ENCODE measurements at places on chromosomes 6 and 20. TPM values are rescaled to one million over a fixed set of nuclear protein-coding genes. Genes with fewer than 3 reads are reported as not detected.

ARFGEF3 gene
- 1.1 TPM for total RNA-seq

FAM110A gene
- 22.3 TPM for total RNA-seq

COL9A1 gene
- total RNA-seq = 7.6 TPM

HCK gene
- total RNA-seq = not detected

IL17A gene
- total RNA-seq = not detected

PXDC1 gene
- 16.1 TPM for total RNA-seq

LIN28B gene
- 9.8 TPM for total RNA-seq

EDN3 gene
- total RNA-seq = not detected

POM121L2 gene
- total RNA-seq = 0.18 TPM

DNA sequence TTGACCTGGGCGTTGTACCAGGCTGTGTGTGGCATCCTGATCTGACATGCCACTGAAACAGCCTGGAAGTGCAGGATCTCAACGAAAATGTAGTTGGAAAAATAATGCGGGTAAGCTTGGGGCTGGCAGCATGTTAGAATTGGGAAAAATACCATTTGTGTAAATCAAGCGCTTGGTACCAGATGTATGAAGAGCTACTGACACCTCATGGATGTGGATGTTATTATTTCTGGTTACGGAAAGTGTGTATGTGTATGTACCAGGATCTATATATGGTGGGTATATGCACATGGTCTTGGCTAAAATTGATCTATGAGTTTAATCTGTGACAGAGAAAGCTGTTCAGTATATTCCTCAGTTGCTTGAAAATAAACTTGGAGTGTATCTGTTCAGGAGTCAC lies 22.7 kb downstream of the HIVEP1 start:
- H3K4me1 ChIP-seq = peaks cover 22% of the 10 kb centered on the region
- no peak for DNase-seq
- H3K27ac ChIP-seq = no peak overlapping the region
- H3K27me3 ChIP-seq = no peaks in the 10 kb centered on the region
- H3K4me3 ChIP-seq = no peak overlapping the region

GRCh38 chr20:957544-957943 lies 41.4 kb upstream of the ANGPT4 start:
- no peaks in the 10 kb centered on the region for H3K4me1 ChIP-seq
- no peak overlapping the region for H3K4me3 ChIP-seq
- no peak for DNase-seq
- H3K27ac ChIP-seq = no peak overlapping the region

GRCh38 chr6:27866357-27867050 lies 45.7 kb downstream of the OR2B2 start:
- peak overlapping the region; percentile 41 for H3K4me3 ChIP-seq
- H3K27ac ChIP-seq = no peak overlapping the region
- H3K36me3 ChIP-seq = no peaks in the 10 kb centered on the region
- no peaks in the 10 kb centered on the region for H3K27me3 ChIP-seq
- DNase-seq = peak; percentile 61

- H3K27ac ChIP-seq = no peak overlapping the region
- DNase-seq = peak; percentile 10
- H3K27me3 ChIP-seq = no peaks in the 10 kb centered on the region
These were observed 1.5 kb downstream of the DEK start for GRCh38 chr6:18262702-18263417.

GRCh38 chr6:101146389-101146788 lies 247.1 kb upstream of the GRIK2 start:
- no peaks in the 10 kb centered on the region for H3K36me3 ChIP-seq
- no peak overlapping the region for H3K27ac ChIP-seq
- H3K27me3 ChIP-seq = no peaks in the 10 kb centered on the region
- no peaks in the 10 kb centered on the region for H3K4me1 ChIP-seq
- DNase-seq = no peak

- DNase-seq = no peak
- no peak overlapping the region for H3K4me3 ChIP-seq
- peaks cover 19% of the 10 kb centered on the region for H3K4me1 ChIP-seq
- H3K36me3 ChIP-seq = no peaks in the 10 kb centered on the region
- no peak overlapping the region for H3K27ac ChIP-seq
These were observed 20.3 kb upstream of the KCNK16 start for GRCh38 chr6:39342692-39343395.

DNA sequence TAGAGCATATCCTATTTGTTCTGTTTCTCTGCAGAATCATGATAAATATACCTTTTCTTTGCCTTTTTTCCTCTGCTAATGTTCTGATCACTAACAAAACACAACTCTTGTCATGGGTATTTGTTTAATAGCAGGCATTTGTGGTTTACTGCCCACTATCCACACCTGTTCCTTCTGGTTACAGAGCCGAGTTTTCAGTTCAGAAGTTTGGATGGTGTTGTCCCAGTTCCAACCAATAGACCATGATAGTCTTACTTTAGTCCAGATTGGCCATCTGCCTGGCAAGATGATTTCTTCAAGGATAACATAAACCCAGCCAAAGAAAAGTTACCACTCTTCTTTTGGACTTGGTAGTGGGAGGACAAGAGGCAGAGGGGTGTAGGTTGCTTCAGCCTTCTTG lies 211.2 kb downstream of the TFAP2A start:
- H3K4me1 ChIP-seq = no peaks in the 10 kb centered on the region
- no peaks in the 10 kb centered on the region for H3K27me3 ChIP-seq
- no peak overlapping the region for H3K4me3 ChIP-seq
- no peak for DNase-seq

DNA sequence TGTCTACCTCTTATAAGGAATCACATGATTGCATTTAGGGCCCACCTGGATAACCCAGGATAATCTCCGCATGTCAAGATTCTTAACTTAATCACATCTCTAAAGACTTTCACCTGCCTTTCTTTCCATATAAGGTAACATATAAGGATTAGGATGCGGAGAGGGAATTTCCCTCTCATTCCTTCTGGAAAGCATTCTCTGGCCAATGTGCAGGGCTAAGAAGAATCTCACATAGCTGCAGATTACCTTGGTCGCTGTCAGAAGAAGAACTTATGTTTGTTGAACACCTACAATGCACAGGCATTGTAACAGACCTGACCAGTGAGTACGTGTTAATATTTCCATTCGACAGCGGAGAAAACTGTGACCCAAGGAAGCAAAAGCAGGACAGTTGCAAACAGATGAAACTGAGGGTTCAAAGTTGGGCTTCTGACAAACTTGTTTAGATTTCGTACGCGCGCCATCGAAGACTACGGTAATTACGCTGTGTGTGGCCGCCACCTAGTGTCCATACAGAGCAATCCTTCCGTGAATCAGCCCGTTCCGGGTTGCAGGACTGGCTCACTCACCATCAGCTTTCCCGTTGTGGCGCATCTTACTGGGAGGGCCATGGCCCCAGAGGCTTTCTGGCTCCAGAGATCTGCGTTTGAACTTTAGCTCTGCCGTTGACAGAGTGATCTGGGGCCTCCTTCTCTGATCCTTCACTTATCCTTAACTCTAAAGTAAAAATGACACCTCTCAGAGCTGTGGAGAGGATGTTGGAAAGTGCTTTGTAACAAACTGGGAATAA lies 9.5 kb downstream of the C20orf202 start:
- H3K4me3 ChIP-seq = no peak overlapping the region
- no peaks in the 10 kb centered on the region for H3K27me3 ChIP-seq
- no peak overlapping the region for H3K27ac ChIP-seq
- H3K4me1 ChIP-seq = peaks cover 4% of the 10 kb centered on the region

GRCh38 chr6:154157082-154157481 lies 118.0 kb downstream of the OPRM1 start:
- no peaks in the 10 kb centered on the region for H3K36me3 ChIP-seq
- H3K4me1 ChIP-seq = no peaks in the 10 kb centered on the region
- no peak overlapping the region for H3K4me3 ChIP-seq
- H3K27ac ChIP-seq = no peak overlapping the region
- no peak for DNase-seq

- no peaks in the 10 kb centered on the region for H3K27me3 ChIP-seq
- no peak overlapping the region for H3K27ac ChIP-seq
- H3K4me1 ChIP-seq = no peaks in the 10 kb centered on the region
- no peak for DNase-seq
- no peaks in the 10 kb centered on the region for H3K36me3 ChIP-seq
- no peak overlapping the region for H3K4me3 ChIP-seq
These were observed 14.8 kb downstream of the MARCKS start for GRCh38 chr6:113871975-113872374.

GRCh38 chr20:58130581-58130980 lies 97.9 kb downstream of the ANKRD60 start:
- no peak overlapping the region for H3K27ac ChIP-seq
- DNase-seq = peak; percentile 27
- peaks cover 21% of the 10 kb centered on the region for H3K27me3 ChIP-seq
- H3K4me3 ChIP-seq = no peak overlapping the region
- H3K4me1 ChIP-seq = no peaks in the 10 kb centered on the region
- no peaks in the 10 kb centered on the region for H3K36me3 ChIP-seq

DNA sequence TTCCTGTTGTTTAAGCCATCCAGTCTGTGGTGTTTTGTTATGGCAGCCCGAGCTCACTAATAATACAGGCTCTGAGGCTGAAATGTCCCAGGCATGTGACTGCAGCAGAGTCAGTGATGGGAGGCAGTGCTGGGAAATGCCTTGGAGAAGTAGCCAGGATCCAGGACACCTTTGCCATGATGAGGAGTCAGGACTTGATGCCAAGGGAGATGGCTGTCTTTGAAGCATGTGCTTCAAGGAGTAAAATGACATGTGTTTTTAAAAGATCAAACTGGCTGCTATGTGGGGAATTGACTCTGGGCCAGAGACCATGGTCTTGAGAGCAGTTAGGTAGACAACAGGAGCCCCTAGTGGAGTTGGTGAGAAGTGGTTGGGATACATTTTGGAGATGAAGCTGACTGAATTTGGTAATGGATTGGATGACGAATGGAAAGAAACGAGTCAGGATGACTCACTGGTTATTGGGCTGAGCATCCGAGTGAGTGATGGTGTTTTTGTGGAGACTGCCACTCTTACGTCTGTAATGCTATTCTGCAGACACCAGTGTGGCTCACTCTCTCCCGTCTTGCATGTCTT lies 322.2 kb downstream of the PLCB1 start:
- no peaks in the 10 kb centered on the region for H3K36me3 ChIP-seq
- H3K4me1 ChIP-seq = no peaks in the 10 kb centered on the region
- H3K27me3 ChIP-seq = no peaks in the 10 kb centered on the region
- peak; percentile 93 for DNase-seq

- H3K27ac ChIP-seq = no peak overlapping the region
- no peaks in the 10 kb centered on the region for H3K36me3 ChIP-seq
- H3K4me3 ChIP-seq = no peak overlapping the region
- no peaks in the 10 kb centered on the region for H3K4me1 ChIP-seq
- DNase-seq = peak; percentile 71
- no peaks in the 10 kb centered on the region for H3K27me3 ChIP-seq
These were observed 193.7 kb downstream of the GJA10 start for GRCh38 chr6:90088009-90088408.

DNA sequence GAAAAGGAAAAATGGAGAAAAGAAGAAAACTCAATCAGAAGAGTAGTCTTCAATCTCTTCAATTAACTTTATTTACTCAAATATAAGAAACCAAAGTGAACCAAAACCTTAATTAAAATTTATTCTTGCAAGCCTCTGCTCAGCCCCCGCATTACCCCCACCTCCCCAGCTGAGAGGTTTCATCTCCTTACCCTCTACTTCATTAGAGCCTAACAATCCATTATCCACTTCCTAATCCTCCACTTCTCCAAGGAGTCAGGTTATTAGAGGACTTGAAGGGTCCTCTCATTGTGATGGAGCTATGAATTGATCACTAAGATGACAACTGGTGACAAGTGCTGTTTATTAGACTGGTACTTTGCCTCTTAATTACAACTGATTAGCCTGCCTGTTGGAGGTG lies 956.5 kb downstream of the TFAP2A start:
- DNase-seq = no peak
- no peaks in the 10 kb centered on the region for H3K27me3 ChIP-seq
- H3K4me1 ChIP-seq = no peaks in the 10 kb centered on the region
- H3K27ac ChIP-seq = no peak overlapping the region
- no peaks in the 10 kb centered on the region for H3K36me3 ChIP-seq

GRCh38 chr6:165686596-165687365 lies 23.7 kb upstream of the PDE10A start:
- no peaks in the 10 kb centered on the region for H3K27me3 ChIP-seq
- H3K36me3 ChIP-seq = no peaks in the 10 kb centered on the region
- no peak overlapping the region for H3K27ac ChIP-seq

- H3K27me3 ChIP-seq = no peaks in the 10 kb centered on the region
- H3K27ac ChIP-seq = no peak overlapping the region
- peak; percentile 26 for DNase-seq
- no peak overlapping the region for H3K4me3 ChIP-seq
- H3K36me3 ChIP-seq = no peaks in the 10 kb centered on the region
These were observed 223.6 kb downstream of the KIF16B start for GRCh38 chr20:16349523-16350260.

- H3K27me3 ChIP-seq = no peaks in the 10 kb centered on the region
- no peak overlapping the region for H3K27ac ChIP-seq
- no peaks in the 10 kb centered on the region for H3K4me1 ChIP-seq
- H3K36me3 ChIP-seq = no peaks in the 10 kb centered on the region
- H3K4me3 ChIP-seq = no peak overlapping the region
These were observed 64.9 kb upstream of the MEI4 start for GRCh38 chr6:77587963-77588362.

- H3K4me3 ChIP-seq = no peak overlapping the region
- no peak overlapping the region for H3K27ac ChIP-seq
- no peaks in the 10 kb centered on the region for H3K36me3 ChIP-seq
- no peak for DNase-seq
These were observed 72.3 kb upstream of the CCN2 start for GRCh38 chr6:132023490-132023889.
